ENCODE measurements at places on chromosomes 2 and 18. TPM values are rescaled to one million over a fixed set of nuclear protein-coding genes. Genes with fewer than 3 reads are reported as not detected.

COBLL1 gene
- 38.4 TPM for total RNA-seq

EFHD1 gene
- not detected for total RNA-seq

BUB1 gene
- 66.4 TPM for total RNA-seq

CRYGD gene
- not detected for total RNA-seq

ASB1 gene
- 16.2 TPM for total RNA-seq

GRCh38 chr2:241491549-241492173 is 16.7 kb downstream of the STK25 start:
- DNase-seq, result no peak

DNA sequence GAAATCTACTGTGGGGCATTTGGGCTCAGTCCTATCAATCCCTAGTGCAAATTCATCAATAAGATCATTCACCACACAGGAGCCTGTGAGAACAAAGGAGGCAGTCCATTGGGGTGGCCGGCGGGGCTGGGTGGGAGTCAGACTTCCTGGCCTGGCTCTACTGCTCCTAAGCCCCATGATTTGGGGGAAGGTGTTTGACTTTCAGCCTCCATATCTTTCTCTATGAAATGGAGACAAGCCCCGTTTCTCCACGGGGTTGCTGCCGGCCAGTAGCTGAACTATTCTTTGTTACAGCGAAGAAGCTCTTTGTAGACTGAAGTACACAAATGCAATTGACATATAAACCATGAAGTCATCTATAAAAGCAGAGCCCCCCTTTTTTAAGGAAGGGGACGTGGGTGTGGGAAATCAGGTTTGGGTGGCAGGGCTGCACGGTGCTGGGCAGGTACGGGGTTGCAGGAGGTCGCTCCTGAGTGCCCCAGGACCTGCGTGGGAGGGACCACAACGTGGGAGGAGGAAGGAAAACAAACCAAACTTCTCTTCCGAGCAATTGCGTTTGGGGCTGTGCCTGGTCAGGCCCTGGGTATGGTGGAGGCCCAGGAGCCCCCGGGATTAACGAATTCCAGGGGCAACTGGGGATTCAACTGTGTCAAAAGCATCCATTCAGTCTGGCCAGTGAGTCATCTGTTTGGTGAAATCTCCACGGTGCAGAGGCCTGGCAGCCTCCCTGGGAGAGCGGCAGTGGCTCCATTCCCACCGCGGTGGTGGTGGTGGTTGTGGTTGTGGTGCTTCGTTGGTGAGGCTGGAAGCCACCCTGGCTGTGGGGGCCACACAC is 18.2 kb downstream of the FBLN7 start:
- DNase-seq, result no peak

DNA sequence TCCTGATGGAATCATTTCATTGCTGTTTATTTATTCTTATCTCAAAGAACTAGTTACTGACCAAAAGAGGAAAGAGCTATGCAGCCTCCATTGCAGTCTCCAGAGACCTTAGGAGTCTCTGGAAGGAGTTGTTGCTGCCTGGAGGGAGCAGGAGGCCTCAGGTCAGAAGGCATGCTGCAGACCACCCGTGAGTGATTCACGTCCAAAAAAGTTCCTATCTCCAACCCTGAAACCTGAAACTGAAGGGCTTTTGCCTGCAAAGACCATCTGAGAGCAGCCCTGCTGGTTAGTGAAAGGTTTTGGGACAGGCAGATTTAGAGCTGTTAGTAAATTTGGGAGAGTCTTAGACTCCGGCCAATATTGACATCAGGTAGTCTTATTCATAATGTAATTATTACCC is 29.1 kb downstream of the SLC25A52 start:
- DNase-seq, result no peak

Data from endothelial cell of umbilical vein (primary cell).